ENCODE measurements at places on chromosomes 6 and 20.

DNA sequence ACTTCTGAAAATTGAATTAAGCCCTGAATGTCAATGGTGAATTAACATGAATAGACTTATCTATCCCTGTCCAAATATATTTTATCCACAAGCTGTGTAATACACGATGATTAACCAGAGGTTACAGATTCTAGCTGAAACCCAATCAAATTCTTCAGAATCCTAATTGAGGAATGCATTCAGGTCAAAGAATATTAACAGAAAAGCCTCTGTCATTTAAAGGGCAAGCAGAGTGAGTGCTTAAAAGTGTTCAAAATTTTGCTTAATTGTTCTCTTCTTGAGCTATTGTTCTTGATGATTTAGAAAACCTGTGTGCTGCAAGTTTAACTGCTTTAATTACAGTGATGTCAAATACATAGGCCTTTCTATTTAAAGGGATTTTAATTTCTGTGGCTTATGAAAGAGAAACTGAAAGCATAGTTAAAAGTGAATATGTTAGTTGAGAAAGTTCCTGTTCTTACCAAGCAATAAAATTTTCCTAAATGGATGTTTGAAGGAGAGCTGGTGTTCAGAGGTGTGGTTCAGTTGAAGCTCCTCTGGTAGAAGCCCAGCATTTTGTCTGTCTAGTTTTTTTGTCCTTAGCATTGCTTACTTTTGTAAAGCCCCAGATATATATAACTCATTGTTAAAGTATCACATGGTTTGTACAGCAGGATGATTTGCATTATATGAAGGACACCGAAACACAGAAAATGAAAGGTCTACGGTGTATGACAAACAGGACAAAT lies 466.3 kb upstream of the PLCB4 start:
- DNase-seq = no peak

DNA sequence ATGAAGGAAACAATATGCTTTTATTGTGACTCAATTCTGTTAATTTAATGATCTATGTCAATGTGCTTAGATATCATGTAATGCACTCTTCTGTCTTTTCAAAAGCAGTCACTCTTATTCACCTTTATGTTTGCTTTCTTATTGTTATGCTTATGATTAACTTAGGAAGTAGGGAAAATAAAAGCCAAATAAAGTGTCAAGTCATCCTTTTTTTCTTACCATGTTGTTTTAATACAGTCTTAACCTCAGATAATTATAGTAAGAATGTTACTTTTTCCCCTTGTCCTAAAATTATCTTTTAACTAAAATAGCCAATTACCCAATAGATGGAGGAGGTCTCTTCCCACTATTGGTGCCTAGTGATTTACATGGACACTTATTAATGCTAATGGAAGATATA lies 72.6 kb downstream of the TFAP2B start:
- peak; percentile 87 for DNase-seq

DNA sequence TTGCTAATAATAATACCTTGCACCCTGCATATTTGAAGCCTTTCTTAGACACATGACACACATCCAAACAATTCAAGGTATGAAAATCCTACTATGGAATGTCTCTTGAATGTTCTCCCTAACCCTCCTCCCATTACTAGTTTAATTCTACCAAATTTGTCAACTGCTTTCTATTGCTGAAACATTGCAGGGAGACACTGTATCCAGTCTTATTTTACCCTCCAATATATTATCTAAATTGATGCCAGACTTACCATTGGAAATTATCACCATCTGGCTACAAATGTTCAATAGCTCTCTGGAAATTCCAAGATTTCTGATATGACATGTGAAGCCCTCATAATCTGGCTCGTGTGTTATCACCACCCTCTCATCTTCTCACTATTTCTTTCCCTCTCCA lies 1027.3 kb upstream of the CITED2 start:
- no peak for DNase-seq

GRCh38 chr6:35043381-35044130 lies 97.6 kb downstream of the TCP11 start:
- no peak for DNase-seq

GRCh38 chr20:25360631-25361286 lies 29.9 kb downstream of the ABHD12 start:
- no peak for DNase-seq

DNA sequence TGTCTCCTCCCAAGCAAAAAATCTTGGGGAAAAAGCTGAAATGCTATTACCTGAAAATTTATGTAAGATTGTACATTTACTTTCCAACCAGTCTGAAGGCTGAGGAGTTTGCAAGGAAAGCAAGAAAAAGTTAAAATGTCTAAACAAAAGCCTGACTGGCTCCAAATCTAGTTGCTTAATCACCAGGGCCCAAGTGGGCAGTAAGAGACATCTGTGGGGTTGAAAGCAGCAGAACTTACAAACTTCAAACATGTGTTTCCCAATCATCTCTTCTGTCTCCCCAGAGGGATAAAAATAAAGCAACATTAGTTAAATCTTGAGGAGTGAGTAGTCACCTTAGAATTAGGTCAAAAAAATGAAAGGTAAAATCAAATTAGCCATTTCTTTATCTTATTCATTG lies 98.6 kb downstream of the OGFRL1 start:
- DNase-seq = no peak

- DNase-seq = no peak
Measured at GRCh38 chr20:58649288-58650180, 1.5 kb upstream of the STX16 start.

DNA sequence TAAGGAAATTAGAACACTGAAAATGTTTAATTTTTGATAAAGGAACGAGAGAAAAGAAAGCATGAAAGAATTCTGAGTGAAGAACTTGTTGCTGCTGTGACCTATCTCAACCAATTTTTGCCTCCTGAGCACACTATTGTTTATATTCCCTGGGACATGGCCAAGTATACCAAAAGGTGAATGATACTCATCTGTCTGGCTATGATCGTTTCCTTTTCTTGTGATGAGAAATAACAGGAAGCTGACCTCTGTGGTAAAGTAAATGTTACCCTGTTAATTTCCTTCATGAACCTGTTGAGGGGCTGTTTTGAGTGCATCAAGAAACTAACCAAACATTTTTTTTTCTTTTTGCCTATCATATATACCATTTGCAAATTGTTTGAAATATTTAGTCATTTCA lies 69.1 kb downstream of the FIG4 start:
- no peak for DNase-seq

DNA sequence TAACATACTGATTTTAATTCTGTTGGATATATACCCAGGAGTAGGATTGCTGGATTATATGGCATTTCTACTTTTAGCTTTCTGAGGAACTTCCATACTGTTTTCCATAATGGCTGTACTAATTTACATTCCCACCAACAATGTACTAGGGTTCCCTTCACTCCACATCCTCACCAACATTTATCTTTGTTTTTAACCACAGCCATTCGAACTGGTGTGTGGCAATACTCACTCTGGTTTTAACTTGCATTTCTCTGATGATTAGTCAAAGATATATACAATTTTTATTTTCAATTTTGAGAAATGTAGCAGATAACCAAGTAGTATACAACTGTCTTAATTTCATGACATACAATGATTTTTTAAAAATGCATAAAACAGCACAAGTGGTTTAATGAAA lies 30.3 kb upstream of the ADGRG6 start:
- no peak for DNase-seq

DNA sequence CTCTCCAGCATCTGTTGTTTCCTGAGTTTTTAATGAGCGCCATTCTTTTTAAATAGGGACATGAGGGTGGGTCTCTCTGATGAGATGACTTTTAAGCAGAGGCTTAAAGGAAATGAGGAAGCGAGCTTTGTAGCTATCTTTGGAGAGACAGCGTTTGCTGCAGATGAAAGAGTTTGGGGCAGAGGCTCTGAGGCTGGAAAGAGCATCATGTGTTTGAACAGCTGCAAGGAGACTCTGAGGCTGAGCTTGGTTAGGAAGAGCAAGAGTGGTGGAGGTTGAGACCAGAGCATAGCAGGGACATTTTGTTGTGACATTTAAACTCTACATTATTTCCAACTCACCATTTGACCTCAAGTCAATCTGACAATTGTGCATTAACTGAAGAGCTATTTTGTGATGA lies 38.3 kb upstream of the TMX4 start:
- no peak for DNase-seq

- DNase-seq = no peak
Measured at GRCh38 chr20:17300113-17300512, 73.3 kb downstream of the PCSK2 start.

- DNase-seq = no peak
Measured at GRCh38 chr20:8155812-8156211, 23.7 kb downstream of the PLCB1 start.

DNA sequence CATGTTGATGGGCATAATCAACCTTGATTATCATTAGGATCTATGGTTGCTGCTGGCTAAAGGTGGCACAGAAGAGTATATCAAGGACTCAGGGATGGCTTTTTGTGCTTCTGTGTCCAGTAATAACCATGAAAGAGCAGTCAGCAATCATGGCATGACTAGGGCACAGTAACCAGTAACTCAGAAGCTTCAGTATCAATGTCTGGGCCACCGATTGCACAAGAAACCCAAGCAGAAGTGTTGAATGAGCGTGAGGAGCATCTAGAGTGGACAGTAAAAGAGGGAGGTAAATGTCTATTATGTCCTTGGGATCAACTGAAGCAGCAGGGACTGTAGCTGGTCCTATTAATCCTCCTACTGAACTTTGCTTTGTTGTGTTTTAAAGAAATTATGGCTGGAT lies 81.5 kb upstream of the F13A1 start:
- DNase-seq = no peak

- DNase-seq = no peak
Measured at GRCh38 chr20:64254571-64255360, 782 bp upstream of the PCMTD2 start.
